Stimulated activated memory B cell treated with anti-CD40 and anti-IgM and Interleukin-4, amounts not matched to agents 10 μg/mL and 1 μg/mL and 100 μg/mL, for 72 hours (primary cell): ENCODE measurements at places on chromosomes 6 and 20.
A peak's percentile ranks its signal among the peaks of the same experiment; 100 is the strongest.

GRCh38 chr6:22099231-22099630, 197.6 kb downstream of the PRL start:
- ATAC-seq, result no peak

DNA sequence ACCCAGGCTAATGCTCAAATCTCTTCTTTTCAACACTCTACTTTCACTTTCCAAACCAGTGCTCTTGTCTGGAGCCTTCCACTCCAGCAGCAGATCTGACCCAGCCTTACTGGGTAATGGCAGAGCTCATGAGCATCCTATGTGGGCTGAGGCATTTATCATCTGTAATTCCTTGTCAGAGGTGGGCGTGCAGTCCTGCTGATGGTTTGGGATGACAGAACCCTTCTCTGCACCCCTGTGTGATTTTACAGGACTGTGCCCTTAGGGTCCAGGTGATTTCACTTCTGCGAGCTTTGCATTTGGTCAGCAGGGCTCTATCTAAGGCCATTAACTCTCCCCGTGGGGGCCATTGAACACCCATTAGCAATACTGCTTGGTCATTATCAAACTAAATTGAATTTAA, 55.4 kb downstream of the LAMA4 start:
- no peak for ATAC-seq

DNA sequence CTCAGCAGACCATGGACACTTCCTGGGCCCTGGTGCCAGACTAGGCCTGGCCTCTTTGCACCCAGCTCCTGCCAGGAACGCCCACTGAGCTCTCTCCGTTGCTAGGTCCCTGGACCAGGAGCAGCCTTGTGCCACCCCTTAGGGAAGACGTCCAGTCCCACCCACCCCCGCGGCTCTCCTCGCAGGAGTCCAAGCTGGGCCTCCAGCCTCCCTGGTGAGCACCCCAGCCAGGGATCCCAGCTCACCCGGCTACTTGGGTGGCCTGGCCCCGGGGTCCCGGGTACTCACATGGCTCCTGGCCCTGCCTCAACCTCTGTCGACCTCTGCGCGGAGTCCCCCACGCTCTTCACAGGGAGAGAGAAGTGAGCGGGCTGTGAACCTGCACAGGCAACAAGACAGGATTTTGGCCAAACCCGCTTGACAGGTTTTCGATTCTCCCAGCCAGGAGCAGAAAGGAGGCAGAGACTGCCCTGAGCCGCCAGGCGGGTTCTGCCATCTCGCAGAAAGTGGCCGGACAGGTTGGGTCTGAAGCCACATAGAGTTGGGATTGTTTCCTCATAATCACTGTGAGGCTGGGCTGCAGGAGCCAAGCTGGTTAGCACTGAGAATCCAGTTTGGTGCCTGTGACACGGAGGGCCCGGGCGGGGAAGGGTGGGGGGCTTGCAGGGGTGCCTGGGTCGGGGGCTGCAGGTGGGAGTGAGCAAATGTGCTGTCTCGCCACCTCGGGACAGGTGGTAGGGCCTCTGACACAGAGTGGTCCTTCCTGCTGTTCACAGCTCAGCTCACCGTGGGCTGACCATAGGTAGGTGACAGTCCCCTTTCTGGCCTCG, at the start of gene RBBP8NL:
Gene RBBP8NL (minus strand): TSS at position 368 of the 830 bp plus-strand sequence. CDS start 7,892 bp downstream, outside the sequence.
- ATAC-seq, result no peak

DNA sequence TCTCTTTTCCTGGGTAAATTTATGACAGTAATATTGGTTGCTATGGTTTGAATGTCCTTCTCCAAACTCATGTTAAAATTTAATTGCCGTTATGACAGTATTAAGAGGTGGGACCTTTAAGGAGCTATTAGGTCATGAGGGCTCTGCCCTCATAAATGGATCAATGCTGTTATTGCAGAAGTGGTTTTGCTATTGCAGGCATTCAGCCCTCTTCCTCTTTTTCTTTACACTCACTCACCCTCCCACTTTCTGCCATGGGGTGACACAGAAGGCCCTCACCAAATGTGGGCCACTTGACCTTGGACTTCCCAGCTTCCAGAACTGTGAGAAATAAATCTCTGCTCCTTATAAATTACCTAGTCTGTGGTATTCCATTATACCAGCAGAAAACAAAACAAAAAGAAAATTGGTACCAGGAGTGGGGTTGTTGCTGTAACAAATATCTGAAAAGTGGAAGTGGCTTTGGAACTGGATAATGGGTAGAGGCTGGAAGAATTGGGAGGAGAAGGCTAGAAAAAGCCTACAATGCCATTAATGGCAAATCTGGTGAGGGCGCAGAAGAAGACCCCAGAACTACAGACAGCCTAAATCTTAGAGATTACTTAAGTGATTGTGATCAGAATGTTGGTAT, 24.8 kb upstream of the IGF2R start:
- ATAC-seq, result no peak

DNA sequence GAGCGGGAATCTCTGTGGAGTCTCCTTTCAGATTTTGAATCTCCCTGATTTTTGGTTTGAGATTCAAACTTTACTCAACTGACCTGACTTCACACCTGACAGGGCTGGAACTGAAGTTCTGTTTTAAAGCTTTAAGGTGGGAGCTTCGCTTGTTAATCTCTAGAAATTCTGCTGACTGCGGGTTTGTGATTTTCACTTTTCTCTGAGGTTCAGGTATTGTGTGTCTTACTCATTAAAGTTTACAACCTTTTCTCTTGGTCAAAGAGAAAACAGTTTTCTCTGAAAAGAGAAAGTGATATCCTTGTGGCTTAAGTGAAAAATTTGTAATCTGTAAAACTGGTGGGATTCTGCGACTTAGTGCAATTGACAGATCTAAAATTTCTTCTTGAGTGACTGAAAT, 20.7 kb upstream of the IGF2R start:
- no peak for ATAC-seq

- no peak for ATAC-seq
Measured at GRCh38 chr6:57262488-57262887, 40.4 kb upstream of the RAB23 start.

DNA sequence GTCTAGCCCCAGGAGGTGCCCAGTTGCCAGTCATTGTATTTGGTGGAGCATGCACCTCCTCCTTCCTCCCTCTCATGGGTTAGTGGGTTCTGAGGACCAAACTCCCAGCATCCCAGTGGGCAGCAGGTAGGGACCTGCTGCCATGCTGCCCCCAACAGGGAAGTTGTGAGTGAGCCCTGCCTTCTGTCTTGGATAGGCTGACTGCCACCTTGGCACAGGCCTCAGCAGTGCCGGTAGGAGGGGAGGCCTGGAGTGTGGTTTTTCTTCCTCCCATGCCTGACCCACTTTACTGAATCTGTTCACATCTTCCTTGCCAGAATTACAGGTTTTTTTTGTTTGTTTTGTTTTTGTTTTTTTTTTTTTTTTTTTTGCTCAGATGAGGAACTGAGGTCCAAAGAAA, 24.5 kb downstream of the PLCG1 start:
- ATAC-seq, result no peak

DNA sequence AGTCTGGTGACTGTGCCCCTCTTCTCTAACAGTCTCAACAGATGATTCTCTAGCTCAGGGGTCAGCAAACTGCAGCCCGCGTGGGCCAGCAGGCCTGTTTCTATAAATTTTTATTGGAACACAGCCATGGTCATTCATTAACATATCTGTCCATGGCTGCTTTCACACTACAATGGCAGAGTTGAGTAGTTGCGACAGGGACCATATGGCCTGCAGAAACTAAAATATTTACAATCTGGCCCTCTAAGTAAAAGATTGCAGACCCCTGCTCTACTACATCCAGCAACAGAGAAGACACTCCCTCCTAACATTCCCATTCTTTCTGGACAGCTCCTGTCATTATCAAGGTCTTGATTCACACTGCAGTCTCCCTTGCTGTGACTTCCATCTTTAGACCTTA, 45.2 kb downstream of the PLAGL2 start:
- ATAC-seq, result no peak

GRCh38 chr20:45115829-45116228, 855 bp upstream of the WFDC5 start:
- ATAC-seq, result no peak

GRCh38 chr6:40569162-40569910, 17.8 kb downstream of the LRFN2 start:
- ATAC-seq, result peak; percentile 57

DNA sequence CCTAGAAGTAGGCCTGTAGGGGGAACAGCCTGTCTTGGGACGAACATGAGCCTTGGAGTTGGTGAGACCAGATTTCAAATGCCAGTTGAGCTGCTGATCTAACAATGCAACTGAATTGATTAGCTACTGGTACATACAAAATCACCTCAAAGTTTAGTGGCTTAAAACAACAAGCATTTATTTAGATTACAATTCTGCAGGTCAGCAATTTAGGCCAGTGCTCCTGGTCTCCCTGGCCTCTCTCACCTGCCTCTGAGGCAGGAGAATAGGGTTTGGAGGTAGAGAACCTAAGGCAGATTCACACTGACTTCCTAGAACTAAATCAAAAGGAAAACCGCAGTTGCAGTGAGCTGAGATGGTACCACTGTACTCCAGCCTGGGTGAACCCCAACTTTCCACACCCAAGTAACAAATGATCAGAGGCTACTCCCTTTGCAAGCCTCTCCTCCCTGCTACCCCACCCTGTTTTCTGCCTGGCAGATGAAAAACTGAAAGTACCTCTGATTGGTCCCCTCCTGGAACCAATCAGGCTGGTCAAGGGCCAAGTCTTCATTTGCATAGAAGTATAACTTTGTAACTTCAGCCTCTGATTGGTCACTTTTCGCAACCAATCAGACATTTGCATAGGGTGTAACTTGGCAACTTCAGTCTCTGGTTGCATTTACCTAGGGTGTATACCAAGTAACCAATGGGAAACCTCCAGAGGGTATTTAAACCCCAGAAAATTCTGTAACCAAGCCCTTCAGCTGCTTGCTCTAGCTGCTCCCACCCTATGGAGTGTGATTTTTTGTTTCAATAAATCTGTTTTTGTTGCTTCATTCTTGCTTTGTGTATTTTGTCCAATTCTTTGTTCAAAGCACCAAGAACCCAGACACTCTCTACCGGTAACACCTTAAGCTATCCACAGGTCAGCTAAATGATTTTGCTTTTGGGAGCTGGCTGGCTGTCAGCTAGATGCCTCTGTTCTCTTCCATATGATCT, 8.1 kb upstream of the UBR2 start:
- peak; percentile 39 for ATAC-seq

DNA sequence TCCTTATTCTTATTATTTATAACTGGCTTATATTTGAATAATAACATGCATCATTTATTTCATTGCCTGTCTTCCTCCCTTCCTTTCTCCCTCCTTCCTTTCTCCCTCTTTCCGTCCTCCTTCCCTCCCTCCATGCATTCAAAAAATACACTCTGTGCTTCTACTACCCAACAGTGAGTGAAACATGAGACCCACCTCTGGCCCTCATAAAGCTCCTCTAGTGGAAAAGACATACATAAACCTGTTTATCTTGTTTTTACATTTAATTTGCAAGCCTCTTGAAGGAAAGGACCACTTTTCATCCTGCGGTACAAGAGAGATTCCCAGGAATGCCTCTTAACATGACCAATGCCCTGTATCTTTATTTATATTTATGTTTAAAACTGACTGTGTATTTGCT, 21.8 kb upstream of the ISM1 start:
- ATAC-seq, result no peak

GRCh38 chr6:162313922-162314660, 413.5 kb downstream of the PRKN start:
- ATAC-seq, result no peak

- ATAC-seq, result no peak
Measured at GRCh38 chr6:15256538-15257271, 10.8 kb downstream of the JARID2 start.

DNA sequence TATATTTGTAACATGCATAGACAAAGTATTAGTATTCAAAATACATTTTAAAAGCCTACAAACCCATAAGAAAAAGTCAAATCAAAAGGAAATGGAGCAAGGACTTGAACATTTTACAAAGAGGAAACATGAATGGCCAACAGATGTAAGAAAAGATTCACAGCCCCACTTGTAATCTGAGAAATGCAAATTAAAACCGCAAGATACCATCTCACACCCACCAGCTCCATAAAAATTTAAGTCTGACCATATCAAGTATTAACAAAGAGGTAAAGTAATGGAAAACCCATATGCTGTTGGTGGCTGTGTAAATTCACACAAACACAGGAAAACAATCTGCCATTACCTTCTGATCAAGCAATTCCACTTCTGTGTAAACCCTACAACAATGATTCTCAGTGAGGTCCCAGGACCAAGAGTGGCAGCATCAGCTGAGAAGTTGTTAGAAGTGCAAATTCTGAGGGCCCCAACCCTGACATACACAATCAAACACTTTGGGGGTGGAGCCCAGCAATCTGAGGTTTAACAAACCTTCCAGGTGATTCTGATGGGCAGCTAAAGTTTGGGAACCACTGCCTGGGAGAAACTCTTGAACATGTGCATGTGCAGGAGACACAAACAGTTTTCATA, 30.9 kb downstream of the BCL2L1 start:
- ATAC-seq, result no peak

DNA sequence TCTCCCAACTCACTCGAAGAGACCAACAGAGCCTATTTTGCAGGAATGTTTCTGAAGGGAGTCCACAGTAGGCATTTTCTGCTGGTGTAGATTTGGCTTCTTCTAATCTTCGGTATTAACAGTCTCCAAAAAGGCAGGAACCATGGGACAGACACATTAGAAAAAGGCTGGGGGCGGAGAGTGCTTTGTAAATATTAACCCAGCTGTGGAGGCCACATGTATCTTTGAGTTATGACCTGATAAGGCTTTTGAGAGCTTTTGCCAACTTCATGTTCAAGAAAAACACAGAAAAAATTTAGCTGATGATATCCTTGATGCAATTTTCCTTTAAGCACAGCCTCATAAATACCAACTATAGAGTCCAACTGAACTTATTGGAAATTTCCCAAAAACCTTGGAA, 119.4 kb upstream of the TSHZ2 start:
- ATAC-seq, result no peak

DNA sequence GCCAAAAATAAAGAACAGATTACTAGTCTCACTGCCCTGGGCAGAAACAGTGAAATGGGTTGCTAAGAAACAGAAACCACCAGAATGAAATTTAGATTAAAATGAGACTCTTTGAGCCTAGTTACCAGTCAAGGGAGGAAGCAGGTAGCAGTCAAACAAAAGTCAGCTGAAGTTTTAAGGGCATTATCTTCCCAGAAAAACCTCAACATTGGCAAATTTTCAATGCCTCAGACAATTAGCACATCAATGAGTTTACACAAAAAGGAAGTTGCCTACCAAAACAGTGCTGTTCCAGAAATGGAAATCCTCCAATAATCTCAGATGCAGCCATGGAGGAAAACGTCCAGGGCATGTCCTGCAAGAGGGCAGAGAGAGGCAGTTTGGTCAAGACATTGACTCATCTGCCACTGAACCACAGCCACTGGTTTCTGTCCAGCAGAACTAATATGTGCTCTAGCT, 399.7 kb upstream of the ADGRB3 start:
- no peak for ATAC-seq
